Mononuclear cell (primary cell): ENCODE measurements at places on chromosomes 11 and 22. TPM values are rescaled to one million over a fixed set of nuclear protein-coding genes. Genes with fewer than 3 reads are reported as not detected.

KLHL35 gene
- total RNA-seq, result 0.52 TPM

WNT7B gene
- total RNA-seq, result not detected

CRYBB3 gene
- total RNA-seq, result not detected

HORMAD2 gene
- not detected for total RNA-seq

SCN2B gene
- total RNA-seq, result not detected

KCNC1 gene
- under 0.01 TPM for total RNA-seq

MYO18B gene
- total RNA-seq, result 0.31 TPM

ARHGAP20 gene
- 0.21 TPM for total RNA-seq
